ENCODE measurements at places on chromosomes 4 and X.

- DNase-seq: peak; percentile 39
Measured at GRCh38 chrX:18674417-18674787, 2.5 kb upstream of the RS1 start.

- DNase-seq: no peak
Measured at GRCh38 chr4:25107827-25108516, 52.3 kb downstream of the SEPSECS start.

- DNase-seq: no peak
Measured at GRCh38 chr4:112109360-112110058, 35.7 kb upstream of the FAM241A start.

GRCh38 chr4:99207911-99208718 lies 10.9 kb downstream of the ADH6 start:
- DNase-seq: no peak

- no peak for DNase-seq
Measured at GRCh38 chr4:53929311-53929710, 135.1 kb downstream of the CHIC2 start.

DNA sequence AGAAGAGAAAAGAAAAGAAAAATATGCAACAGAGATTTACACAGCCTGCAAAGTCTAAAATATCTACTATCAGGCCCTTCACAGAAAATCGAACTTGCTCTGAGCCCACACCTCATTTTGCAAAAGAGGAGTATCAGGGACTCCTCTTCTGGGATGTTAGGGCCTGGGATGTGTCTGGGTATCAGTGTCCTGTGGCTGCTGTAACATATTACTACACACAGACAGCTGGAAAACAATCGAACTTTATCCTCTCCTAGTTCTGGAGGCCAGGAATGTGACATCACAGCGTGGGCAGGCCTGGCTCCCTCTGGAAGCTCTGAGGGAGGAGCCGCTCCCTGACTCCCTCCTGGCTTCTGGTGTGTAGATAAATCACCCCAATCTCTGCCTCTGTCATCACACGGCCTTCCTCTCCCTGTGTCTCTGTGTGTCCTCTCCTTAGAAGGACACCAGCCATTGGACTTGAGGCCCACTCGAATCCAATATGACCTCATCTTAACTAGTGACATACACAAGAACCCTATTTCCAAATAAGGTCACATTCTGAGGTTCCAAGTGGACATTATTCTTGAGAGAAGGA lies 52.9 kb downstream of the PPP2R2C start:
- no peak for DNase-seq

DNA sequence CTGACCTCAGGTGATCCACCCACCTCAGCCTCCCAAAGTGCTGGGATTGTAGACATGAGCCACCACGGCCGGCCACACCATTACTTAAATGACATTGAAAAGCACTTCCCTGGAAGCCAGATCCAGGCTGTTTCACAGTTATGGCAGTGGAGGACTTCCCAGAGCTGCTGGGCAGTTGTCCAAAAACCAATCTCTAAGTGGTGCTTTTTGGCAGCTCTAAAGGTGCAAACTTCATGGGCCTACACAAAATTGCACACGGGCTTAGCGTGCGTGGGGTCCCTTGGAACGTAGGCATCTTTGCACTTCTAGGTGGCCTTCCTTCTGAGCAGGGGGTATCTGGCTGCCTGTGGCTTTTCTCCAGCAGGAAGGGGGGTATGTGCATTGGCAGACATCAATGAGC lies 172.3 kb downstream of the SHOX start:
- no peak for DNase-seq

GRCh38 chrX:35149517-35149916 lies 206.9 kb downstream of the FAM47B start:
- no peak for DNase-seq
